SJSA1 (cell line): ENCODE measurements at places on chromosomes 5 and 9. TPM values are rescaled to one million over a fixed set of nuclear protein-coding genes. Genes with fewer than 3 reads are reported as not detected.

DNA sequence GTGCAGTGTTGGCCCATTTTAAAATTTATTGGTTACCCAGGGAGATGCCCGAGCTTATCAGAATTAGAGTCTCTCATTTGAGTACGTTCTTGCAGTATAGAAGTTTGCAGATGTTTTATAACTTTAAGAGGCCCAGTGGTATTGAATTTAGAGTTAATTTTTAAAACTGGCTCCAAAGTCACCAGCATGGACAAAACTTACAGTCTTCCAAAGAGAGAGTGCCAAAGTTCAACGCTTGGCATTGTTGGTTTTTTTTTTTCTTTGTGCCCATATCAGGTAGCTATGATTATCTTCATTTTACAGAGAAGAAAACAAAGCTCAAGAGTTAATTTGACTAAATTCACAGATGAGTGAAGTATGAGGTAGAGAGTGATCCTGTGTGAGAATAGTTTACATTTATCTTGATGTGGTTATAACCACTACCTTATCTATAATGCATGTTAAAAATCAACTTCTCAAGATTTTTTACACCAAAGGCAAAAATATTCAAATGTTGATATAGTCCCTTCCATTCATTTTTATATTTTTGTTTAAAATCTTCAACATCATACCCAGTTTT lies 273.7 kb upstream of the DMRT1 start:
- no peak overlapping the region for H3K27ac ChIP-seq
- H3K36me3 ChIP-seq = no peaks in the 10 kb centered on the region
- H3K4me1 ChIP-seq = no peaks in the 10 kb centered on the region; the same call in 1 of the 2 replicates
- no peak overlapping the region for H3K4me3 ChIP-seq
- no peaks in the 10 kb centered on the region for H3K27me3 ChIP-seq

DNA sequence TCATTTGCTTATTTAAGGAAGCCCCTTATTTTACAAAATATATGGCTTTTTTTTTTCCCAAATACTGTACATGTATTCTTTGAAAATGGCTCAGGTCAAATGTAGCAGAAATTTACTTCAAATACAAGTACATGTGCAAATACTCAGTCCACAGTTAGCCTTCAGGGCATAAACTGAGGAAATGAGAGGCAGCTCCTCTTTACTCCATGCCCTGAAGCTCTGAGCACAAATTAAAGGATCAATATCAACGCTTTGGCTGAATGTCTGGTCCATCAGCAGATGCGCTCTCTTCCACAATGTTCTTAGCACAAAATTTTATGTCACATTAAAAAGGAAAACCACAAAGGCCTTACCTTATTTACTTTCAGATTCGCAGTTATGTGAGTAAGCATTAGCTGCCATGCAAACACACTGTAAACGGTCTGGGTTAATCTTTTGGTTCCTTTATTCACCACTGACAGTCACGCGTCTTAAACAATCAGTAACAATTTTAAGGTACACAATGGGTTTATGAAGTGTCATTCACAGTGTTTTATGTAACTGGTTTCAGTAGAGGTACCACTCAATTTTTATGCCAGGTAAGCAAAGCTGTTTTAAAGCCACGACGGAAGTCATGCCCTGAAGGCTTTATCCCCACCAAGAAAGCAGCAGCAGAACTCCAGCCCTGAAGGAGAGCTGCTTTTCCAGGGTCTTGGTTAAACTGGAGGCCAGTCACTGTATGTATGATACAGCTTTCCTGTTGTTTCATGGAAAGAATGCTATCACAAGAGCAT lies 103.4 kb downstream of the OTULIN start:
- no peaks in the 10 kb centered on the region for H3K36me3 ChIP-seq
- H3K27ac ChIP-seq = no peak overlapping the region
- no peaks in the 10 kb centered on the region for H3K27me3 ChIP-seq
- no peaks in the 10 kb centered on the region; the same call in 1 of the 2 replicates for H3K4me1 ChIP-seq
- peak; percentile 7 for DNase-seq

DNA sequence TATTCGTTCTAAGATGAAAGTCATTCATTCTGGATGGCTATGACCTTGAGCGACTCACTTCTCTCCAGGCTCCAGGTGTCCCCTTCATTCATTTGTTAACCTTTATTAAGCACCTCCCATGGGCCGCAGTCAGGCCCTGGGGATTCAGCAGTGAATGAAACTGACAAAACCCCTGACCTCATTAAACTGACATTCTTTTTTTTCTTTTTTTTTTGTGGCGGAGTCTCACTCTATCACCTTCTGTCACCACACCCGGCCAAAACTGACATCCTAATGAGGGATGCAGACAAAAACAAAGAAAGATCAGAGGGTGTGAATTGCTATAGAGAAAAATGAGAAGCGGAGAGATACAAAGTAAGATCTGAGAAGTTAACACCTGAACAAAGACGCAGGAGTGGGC lies 16.5 kb upstream of the ODF2 start:
- no peaks in the 10 kb centered on the region for H3K36me3 ChIP-seq
- H3K4me1 ChIP-seq = 0 out of 2 replicates have a peak, but pooled peaks cover 3% of the 10 kb centered on the region
- no peak overlapping the region for H3K27ac ChIP-seq
- H3K4me3 ChIP-seq = no peak overlapping the region
- DNase-seq = no peak

DNA sequence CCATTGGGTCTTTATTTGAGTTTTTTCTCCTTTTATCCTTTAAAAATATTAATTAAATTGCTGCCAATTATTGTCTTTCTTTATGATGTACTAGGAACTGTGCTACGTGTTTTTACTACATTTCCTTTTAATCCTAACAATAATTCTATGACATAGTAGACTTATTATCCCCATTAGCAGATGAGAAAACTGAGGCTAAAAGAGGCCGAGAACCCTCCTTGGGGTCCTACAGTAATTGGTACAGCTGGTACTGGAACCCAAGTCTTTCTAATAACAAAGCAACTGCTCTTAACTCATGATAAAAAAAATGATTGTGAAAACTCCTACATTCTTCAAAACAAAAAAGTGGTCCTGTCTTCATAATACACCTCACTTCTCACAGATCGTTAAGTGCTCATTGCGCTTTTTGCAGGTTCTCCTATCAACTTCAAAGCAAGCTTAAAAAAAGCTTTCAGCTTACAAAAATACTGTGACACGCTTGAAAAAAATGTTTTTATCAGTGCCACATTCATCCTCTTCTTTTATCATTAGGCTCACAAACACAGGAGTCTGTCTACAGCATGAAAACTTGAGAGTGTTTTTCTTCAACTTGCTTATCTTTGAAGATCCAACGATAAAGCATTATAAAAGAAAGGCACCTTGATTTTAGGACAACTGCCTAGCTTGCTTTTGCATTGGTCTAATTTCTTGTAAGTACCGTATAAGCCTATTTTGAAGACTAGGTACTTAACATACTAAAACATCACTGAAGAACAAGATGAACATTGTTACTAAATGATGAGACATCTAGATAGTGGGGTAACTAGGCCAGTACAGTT lies 32.4 kb downstream of the FYB1 start:
- no peaks in the 10 kb centered on the region for H3K36me3 ChIP-seq
- no peak overlapping the region for H3K27ac ChIP-seq
- H3K4me1 ChIP-seq = peaks cover 4% of the 10 kb centered on the region; the same call in 1 of the 2 replicates
- no peak for DNase-seq

DNA sequence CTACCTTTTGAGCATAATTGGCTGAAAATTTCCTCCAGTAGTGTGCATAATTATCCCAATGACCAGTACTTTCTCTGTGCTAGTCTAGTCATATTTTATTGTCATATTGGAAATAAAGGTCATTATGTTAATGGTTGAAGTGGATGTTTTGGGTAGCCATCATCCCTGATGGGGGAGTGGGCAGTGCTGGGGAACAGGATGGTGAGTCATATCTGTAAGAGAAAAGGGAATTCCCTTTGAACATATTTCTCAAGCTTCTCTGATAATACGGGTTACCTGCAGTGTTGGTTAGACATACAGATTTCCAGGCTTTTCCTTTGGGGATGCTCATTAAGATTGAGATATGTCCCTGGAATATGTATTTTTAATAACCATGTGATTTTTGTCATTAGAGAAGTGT lies 33.3 kb upstream of the SPATA31D4 start:
- H3K27ac ChIP-seq = no peak overlapping the region
- DNase-seq = no peak
- no peak overlapping the region for H3K4me3 ChIP-seq
- H3K36me3 ChIP-seq = no peaks in the 10 kb centered on the region

DNA sequence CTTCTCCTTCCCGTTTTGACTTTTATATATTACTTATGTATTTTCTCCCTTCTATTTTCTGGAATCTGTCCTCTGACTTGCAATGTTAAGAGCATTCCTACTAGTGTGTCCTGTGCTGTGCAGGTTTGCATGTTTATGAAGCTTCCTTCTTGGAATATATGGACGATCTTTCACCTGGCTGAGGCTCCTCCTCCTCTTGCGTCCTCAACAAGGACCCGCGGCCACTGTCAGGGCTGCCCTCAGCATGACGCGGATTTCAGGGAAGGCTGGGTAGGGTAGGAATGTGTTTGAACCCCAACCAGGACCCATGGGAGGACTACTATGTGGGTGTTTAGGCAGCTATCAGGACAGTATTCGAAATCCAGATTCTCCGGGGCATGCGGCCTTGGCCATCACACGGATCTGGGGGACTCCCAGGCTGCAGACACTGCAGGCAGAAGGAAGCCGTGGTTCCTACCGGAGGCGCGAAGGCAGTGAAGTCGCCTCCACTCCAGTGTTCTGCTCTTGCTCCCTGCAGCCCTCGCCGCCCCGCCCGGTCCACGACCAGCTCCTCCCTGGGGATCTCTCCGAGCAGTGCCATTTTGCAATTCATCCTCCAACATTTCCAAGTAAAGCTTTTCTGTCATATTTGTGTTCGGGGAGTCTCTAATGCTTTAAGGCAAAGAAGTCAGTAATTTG lies 37.0 kb upstream of the OSMR start:
- peaks cover 51% of the 10 kb centered on the region for H3K4me1 ChIP-seq
- H3K36me3 ChIP-seq = no peaks in the 10 kb centered on the region
- no peak for DNase-seq
- peak overlapping the region; percentile 86 for H3K27ac ChIP-seq
- no peaks in the 10 kb centered on the region for H3K27me3 ChIP-seq
- no peak overlapping the region for H3K4me3 ChIP-seq

- H3K27ac ChIP-seq = no peak overlapping the region
- no peak for DNase-seq
- H3K36me3 ChIP-seq = peaks cover 88% of the 10 kb centered on the region
- no peaks in the 10 kb centered on the region for H3K27me3 ChIP-seq
- no peak overlapping the region for H3K4me3 ChIP-seq
Observed at GRCh38 chr5:10393491-10393890, 40.0 kb downstream of the MARCHF6 start.

DNA sequence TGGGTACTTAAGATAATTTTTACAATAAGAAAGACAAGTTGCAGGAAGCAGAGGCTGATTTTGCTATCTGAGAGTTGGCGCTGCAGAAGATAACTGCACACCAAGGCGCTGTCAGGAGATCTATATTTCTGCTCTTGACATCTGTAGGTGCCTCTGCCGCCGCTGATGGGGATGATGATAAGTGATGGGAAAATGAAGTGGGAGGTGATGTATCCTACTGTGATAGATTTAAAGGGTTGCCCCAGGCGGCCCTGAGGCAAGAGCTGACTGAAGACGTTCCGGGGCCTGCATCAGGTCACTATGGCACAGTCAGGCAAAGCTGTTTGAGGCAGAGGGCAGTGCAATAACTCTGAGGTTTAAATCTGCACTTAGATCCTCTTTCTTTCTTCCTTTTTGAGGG lies 78.1 kb downstream of the SNCAIP start:
- no peak overlapping the region for H3K27ac ChIP-seq
- no peak for DNase-seq
- H3K4me3 ChIP-seq = no peak overlapping the region
- H3K4me1 ChIP-seq = no peaks in the 10 kb centered on the region
- peaks cover 2% of the 10 kb centered on the region; the same call in 1 of the 2 replicates for H3K27me3 ChIP-seq

- no peak overlapping the region for H3K27ac ChIP-seq
- H3K36me3 ChIP-seq = no peaks in the 10 kb centered on the region
Observed at GRCh38 chr5:73296772-73297171, 123.8 kb downstream of the TMEM174 start.

- H3K27me3 ChIP-seq = 0 out of 2 replicates have a peak, but pooled peaks cover 3% of the 10 kb centered on the region
- H3K27ac ChIP-seq = no peak overlapping the region
- DNase-seq = no peak
- H3K36me3 ChIP-seq = no peaks in the 10 kb centered on the region
- peaks cover 7% of the 10 kb centered on the region for H3K4me1 ChIP-seq
- H3K4me3 ChIP-seq = no peak overlapping the region
Observed at GRCh38 chr5:14946815-14947620, 75.4 kb upstream of the ANKH start.

- no peak overlapping the region for H3K27ac ChIP-seq
- H3K4me3 ChIP-seq = no peak overlapping the region
- no peaks in the 10 kb centered on the region for H3K4me1 ChIP-seq
- no peaks in the 10 kb centered on the region for H3K27me3 ChIP-seq
- H3K36me3 ChIP-seq = no peaks in the 10 kb centered on the region
Observed at GRCh38 chr5:110341836-110342235, 384.6 kb downstream of the TMEM232 start.

GRCh38 chr9:135343837-135344522 lies 135.6 kb upstream of the PPP1R26 start:
- no peaks in the 10 kb centered on the region for H3K36me3 ChIP-seq
- H3K4me3 ChIP-seq = no peak overlapping the region
- H3K4me1 ChIP-seq = no peaks in the 10 kb centered on the region
- peak; percentile 63 for DNase-seq
- H3K27me3 ChIP-seq = no peaks in the 10 kb centered on the region; the same call in 1 of the 2 replicates

GRCh38 chr9:99181621-99182020 lies 40.1 kb downstream of the ALG2 start:
- no peak overlapping the region for H3K4me3 ChIP-seq
- peak; percentile 53 for DNase-seq
- H3K4me1 ChIP-seq = peaks cover 21% of the 10 kb centered on the region
- no peaks in the 10 kb centered on the region for H3K36me3 ChIP-seq
- no peaks in the 10 kb centered on the region for H3K27me3 ChIP-seq

DNA sequence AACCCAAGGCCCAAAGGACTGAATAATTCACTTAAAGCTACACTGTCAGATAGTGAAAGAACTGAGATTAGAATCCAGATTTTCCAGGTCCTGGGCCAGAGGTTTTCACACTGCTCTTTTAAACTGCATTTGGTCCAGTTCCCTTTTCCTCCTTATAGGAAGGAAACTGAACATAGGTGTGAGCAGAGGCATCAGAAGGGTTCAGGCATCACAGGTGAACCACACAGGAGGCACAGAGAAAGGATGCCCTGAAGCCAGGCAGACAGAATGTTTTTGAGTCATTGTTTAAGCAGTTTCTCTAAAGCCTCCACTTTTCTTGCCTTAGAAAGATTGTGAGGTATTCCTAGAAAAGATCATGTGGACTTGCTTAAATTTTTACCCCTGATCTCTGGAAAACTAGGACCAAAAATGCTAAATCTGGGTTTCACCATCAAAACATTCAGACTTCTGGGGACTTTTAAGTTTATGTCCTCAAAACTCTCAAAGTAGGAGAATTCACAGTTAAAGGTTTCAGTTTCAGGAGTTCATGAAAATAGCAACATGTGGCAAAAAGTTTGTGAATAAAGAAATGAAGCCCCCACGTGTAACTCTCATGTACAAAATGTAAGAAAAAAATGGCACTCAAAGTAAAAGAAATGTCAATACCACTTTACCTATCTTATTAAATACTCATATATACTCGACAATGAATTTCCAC lies 386.1 kb downstream of the NTRK2 start:
- H3K4me1 ChIP-seq = no peaks in the 10 kb centered on the region
- H3K27me3 ChIP-seq = no peaks in the 10 kb centered on the region; the same call in 1 of the 2 replicates
- H3K36me3 ChIP-seq = no peaks in the 10 kb centered on the region
- DNase-seq = no peak
- H3K27ac ChIP-seq = no peak overlapping the region
- H3K4me3 ChIP-seq = no peak overlapping the region

GRCh38 chr5:171122372-171122771 lies 186.7 kb upstream of the TLX3 start:
- H3K27me3 ChIP-seq = no peaks in the 10 kb centered on the region
- H3K4me1 ChIP-seq = peaks cover 7% of the 10 kb centered on the region
- DNase-seq = no peak
- H3K36me3 ChIP-seq = no peaks in the 10 kb centered on the region
- no peak overlapping the region for H3K27ac ChIP-seq

The IL5 gene
- total RNA-seq = not detected in 2 replicates

The GPR107 gene
- 16.1 and 25.5 TPM in 2 replicates for total RNA-seq

The ZNF454 gene
- total RNA-seq = not detected in 2 replicates

The SPATA31E1 gene
- total RNA-seq = 0.26 TPM in 1 of 2 replicates, not detected in the other

The NEURL1B gene
- total RNA-seq = 7.4 and 15.4 TPM in 2 replicates
